ENCODE measurements at places on chromosomes 4 and X. TPM values are rescaled to one million over a fixed set of nuclear protein-coding genes. Genes with fewer than 3 reads are reported as not detected.

DNA sequence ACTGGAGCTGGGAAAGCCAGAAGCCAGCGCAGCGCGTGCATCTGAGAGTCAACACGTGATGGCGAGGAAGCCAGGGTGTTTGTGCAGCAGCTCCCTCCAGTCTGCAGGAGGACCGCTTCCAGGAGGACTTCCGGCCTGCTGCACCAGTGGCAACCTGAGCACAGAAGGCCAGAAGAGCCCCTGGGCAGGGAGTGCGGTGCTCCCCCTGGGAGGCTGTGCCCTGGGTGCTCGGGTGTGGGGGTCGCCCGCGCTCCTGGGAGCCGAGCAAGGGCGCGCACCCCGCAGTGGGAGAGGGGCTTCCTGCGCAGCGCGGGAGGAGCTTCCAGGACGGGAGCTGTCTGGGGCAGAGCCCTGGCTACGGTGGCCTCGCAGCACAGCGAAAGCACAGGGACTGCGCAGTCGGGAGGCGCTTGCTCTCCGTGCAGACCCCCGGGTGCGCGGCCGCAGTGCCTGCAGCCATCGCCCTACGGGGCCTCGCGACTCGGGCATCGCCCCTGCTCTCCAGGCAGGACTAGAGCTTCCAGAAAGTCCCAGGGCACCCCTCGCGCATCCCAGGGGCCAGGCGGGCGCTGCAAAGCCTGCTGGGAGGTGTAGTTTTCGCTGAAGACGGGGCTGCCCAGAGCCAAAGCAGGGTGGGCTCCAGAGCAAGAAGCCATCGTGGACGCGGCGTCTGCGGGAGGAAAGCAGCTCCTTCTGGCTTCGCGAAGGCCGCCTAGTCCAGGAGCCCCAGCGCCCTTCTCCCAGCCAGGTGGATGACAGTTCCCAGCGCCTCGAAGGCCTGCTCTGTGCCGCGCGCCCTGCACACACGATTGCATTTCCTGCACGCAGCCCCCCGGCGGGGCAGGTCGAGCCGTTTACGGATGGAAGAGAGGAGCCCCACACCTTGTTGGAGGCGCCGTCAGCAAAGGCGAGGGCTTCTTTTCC is 24.1 kb upstream of the WFS1 start:
- no peak for DNase-seq

TMPRSS11F gene
- not detected for total RNA-seq

NPY1R gene
- under 0.01 TPM for total RNA-seq

- DNase-seq: no peak
These were observed 243.0 kb downstream of the PALLD start for GRCh38 chr4:168739886-168740285.

- no peak for DNase-seq
These were observed 180.0 kb downstream of the AFAP1 start for GRCh38 chr4:7759635-7760034.

DNA sequence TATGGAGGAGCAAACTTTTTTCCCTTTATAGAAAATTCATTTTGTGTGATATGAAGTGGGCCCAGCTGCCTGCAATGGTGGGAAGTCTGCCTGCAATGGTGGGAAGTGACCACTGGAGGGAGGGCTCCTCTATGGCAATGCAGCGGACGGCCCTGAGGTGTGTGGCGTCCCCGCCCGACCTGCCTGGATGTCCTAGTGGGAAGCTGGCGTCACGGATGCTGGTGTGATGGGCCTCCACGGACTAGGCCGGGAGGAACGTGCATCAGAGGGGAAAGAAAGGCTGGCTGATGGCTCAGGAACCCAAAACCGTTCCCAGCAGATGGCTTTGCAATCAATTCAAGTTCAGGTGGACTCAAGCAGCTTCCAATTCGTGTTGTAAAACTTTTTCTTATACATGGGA is 177.9 kb downstream of the AFAP1 start:
- DNase-seq: peak; percentile 34

- DNase-seq: peak; percentile 46
These were observed at the start of gene MAB21L2 for GRCh38 chr4:150582146-150582872. TSS of gene MAB21L2 (plus strand) at chr4:150582151. CDS start at chr4:150583030, 879 bp downstream.

CCKAR gene
- total RNA-seq: not detected

- no peak for DNase-seq
These were observed 41.8 kb downstream of the ADRA2C start for GRCh38 chr4:3807822-3808496.

DNA sequence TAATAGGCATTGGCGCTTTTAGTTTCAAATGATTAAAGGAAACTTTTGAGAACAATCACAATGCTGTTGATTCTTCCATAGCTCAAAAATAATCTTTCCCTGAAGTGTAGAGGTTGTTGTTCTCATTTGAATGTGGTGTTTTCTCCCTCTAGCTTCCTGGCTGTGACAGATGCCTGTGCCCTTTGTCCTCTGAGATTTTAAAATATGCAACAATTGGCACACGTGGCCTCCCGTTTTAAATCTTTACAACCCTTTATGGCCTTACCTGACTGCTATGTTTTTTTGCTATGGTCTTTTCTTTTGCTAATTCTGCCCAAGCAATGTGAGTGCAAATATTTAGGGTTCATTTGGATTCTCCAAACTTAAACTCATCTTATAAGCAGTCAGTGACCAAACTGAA is 22.9 kb upstream of the CASK start:
- DNase-seq: no peak

GRCh38 chrX:96704629-96705028 is 20.0 kb downstream of the DIAPH2 start:
- DNase-seq: peak; percentile 48

DNA sequence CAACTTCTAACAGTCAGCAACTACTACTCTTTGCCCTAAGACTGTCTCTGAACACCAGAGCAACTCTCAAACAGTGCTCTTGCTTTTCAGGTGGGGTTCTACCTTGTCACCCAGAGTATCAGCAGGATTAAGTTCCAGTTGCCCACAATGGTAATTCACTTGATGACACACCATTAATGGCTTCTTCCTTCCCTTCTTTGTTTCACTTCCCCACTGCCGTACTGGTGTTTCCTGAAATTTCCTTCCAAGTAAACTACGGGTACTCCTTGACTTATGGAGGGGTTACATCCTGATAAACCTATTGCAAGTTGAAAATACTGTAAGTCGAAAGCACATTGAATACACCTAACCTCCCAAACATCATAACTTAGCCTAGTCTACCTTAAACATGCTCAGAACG is 36.6 kb upstream of the PDK3 start:
- DNase-seq: no peak

Measured in IMR-90 (cell line).